Stimulated activated CD4-positive, alpha-beta T cell treated with anti-CD3 and anti-CD28 coated beads, Interleukin-1b, Interleukin-23, amount 100 ng/mL, for 48 hours (primary cell): ENCODE measurements at places on chromosomes 5 and 9.

DNA sequence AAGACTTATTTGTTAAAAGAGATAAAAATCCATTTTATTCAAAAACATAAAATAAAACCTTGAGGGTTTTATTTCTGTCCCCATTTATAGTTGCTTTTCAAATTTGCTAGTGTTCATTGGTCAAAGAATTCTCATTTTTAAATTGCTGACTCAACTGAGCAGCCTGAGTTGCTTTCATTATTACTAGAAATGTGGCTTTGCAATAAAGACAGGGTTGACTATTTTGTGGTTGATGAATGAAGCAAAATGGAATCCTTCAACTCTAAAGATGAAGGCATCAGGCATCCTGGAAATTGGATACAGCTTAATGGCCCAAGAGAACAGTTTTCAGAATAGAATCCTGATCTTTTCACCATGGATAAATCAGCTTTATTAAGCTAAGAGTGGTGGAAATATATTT lies 23.9 kb upstream of the PPP3R2 start:
- DNase-seq: no peak

GRCh38 chr5:6568889-6569288 lies 64.0 kb downstream of the NSUN2 start:
- DNase-seq: no peak

GRCh38 chr5:2684606-2685005 lies 66.9 kb downstream of the IRX2 start:
- DNase-seq: no peak

DNA sequence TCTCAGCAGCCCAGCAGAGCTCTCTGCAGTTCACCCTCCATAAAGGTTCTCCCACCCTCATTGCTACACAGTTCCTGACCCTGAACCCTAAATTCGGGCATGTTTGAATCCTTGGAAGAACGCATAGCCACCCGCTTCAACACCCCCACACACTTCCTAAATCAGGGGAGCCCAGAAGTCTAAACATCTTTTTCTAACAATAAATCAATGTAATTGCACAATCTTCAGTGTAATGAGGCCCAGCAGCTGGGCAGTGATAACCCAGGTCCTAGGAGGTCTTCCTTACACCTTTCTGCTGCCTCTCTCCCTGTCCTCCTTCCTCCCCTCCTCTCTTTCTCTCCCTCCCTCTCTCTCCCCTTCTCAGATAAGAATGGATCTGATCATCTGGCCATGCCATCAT lies 88.0 kb downstream of the IRX2 start:
- no peak for DNase-seq

- no peak for DNase-seq
Measured at GRCh38 chr5:93891491-93892480, 150.4 kb upstream of the POU5F2 start.

DNA sequence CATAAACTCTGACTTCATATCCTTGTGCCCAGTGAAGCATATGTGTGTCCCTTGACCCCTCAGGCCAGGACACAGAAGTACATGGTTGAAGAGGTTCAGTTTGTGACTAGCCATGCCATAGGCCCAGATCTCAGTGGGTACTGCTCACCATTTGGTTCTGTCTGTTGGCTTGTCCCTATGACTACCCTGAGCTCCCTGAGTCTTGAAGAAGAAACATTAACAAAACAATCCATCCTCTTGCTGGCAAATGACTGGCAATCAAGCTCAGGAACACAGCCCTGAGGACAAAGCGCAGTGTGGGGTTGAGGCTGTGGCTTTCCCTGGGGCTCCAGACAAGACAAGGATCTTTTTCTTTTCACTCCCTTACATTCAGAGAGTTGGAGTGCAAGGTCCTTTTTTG lies 46.3 kb downstream of the TNFAIP8 start:
- DNase-seq: no peak

- DNase-seq: no peak
Measured at GRCh38 chr9:29799227-29799626, 2225.9 kb upstream of the C9orf72 start.

DNA sequence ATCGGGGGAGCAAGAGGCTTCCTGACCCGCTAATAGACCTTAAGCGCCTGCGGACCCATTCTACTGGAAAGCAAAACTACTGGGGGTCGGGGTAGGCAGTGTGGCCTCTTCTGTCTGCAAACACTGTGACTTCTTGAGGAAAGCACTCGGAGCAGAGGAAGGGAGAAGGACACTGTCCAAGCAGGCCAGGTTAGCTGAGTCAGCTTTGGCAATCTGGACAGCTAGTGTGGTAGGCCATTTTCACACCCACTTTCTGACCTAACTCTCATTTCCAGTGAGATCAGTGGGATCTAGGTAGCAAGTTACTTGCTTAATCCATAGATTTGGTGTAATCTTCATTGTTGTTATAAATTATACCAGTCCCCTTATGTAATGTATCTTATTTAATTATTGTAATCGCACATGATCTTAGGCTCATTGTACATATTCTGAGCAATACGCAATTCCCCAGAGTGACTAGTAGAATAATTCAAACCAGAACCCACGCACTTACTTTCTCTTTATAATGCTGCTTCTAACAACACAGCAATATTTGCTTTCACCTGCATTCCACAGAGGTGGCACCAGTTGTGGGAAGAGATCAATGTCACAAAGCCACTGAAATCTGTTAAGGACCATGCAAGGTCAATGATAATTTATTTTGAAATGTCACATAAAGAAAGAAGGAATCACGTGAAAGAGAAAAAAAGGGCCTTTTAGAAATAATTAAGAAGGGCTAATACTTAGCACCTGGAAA lies 82.9 kb downstream of the NREP start:
- no peak for DNase-seq

- peak; percentile 10 for DNase-seq
Measured at GRCh38 chr5:103224118-103224893, 34.3 kb upstream of the MACIR start.

- no peak for DNase-seq
Measured at GRCh38 chr9:74800226-74800625, 87.5 kb downstream of the TRPM6 start.

DNA sequence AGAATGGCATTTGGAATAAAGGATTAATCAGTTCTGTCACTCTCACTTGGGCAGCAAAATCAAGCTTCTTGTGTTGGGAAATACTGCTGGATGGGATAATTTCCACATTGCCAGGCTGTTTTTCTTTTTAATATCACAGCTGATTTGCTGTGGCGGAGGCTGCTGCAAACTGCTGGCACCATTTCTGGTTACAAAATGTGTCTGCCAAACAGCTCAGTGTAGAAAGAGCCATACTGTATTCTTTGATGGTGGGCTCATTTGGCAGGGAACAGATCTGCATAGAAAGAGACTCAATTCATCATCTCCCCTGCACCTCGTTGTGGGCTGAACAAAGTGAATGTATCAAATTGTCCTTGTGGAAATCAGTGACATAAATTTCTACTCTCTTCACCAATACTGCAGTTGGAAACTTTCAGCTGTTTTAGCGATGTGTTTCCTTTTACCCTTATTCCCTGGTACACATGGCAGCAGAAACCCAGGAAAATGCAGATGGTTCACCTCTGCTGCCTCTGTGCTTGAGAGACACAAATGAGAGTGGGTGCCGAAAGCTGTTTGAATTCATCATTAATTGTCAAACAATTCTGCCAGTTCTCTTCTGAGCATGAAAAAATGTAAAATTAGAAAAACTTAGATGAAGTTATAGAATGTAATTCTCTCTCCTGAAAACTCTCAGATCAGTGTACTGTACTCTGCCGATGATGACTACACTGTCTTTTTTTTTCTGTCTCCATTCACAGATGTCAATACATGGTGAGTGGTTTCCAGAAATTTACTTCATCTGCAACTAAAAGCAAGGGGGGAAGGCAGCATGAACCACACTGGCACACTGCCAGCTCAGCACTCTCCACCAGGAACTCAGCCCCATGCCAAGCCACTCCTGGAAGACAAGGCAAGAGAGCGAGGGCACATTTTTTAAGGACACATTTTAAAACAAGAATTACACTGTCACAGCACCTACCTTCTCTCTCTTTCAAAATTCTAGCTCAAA lies 75.0 kb downstream of the HMHB1 start:
- DNase-seq: no peak

DNA sequence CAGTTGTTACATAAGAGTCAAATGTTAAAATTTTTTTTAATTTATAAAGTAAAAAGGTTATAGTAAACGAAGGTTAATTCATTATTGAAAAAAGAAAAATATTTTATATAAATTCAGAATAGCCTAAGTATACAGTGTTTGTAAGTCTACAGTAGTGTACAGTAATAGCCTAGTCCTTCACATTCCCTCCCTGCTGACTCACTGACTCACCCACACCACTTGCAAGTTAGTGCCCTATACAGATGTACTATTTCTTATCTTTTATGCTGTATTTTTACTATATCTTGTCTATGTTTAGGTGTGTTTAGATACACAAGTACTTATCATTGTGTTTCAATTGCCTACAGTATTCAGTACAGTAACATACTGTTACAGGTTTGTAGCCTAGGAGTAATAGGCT lies 57.6 kb downstream of the MAMDC2 start:
- DNase-seq: no peak

GRCh38 chr5:59694411-59694810 lies 199.1 kb downstream of the PDE4D start:
- no peak for DNase-seq
